ENCODE measurements at places on chromosomes 16 and 17.

DNA sequence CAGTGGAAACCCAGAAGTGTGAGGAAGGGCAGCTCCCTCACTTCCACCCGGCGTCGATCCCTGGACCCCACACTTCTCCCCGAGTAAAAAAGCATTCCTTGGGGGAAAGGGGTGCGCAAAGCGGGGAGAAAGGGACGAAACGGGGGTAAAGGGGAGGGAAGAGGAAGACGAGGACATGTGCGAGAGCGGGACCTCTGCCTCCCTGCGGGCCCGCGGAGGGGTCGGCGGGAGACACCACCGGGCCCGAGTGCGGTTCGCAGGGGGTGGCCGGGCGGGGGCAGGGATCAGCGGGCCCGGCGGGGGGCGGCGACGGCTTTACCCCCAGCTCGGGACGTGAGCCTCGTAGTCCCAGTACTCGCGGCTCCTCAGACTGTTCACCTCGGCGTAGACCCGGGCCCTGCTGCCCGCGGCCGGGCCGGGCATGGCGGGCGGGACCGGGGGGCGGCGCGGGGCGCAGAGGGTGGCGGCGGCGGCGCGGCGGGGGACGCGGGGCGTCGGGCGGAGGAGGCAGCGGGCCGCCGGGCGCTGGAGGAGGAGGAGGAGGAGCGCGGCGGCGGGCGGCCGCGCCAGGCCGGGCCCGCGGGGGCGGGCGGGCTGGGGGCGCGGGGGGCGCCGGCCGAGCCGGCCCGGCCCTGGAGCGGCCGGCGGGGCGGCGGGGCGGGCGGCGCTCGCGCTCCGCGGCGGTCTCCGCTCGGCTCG is 443 bp downstream of the CSNK2A2 start:
- DNase-seq = no peak

- DNase-seq = no peak
These were observed 20.5 kb upstream of the JPH3 start for GRCh38 chr16:87581857-87582215.

- DNase-seq = no peak
These were observed 32.5 kb downstream of the SPHK1 start for GRCh38 chr17:76416899-76417298.

DNA sequence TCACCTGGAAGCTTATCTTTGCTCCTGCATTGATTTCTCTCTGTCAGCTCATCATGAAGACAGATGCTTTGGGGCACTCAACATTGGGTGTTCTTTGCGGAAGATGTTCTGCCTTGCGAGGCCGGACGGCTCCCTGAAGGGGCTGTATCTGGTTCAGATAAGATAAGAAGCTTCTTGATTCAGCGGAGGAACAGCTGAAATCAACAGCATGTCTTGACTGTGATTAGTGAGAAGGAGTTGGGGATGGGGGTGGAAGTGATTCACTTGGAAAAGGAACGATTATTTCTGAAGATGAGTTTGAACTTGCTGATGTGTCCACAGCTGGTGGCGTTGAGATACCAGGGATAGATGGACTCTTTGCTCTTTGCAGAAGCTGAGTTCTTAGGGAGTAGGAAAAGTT is 126.9 kb upstream of the WSCD1 start:
- DNase-seq = no peak

DNA sequence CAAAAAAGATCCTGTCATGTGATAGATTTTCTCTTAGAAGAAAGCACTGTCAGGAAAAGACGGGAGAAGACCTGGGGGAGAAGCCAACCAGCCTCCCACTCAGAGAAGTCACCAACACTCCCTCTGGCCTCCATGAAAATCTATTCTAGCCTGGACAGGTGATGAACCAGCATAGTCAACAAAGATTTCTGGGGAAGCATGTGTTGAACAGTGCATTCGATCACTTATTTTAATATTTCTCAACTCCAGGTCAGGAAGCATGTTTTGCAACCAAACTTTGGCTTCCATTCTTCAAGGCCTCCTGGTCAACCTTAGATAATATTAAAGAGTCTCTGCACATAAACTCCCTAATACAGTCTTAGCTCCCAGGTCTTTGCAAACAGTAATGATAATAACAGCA is 74.7 kb upstream of the ERCC4 start:
- DNase-seq = no peak

DNA sequence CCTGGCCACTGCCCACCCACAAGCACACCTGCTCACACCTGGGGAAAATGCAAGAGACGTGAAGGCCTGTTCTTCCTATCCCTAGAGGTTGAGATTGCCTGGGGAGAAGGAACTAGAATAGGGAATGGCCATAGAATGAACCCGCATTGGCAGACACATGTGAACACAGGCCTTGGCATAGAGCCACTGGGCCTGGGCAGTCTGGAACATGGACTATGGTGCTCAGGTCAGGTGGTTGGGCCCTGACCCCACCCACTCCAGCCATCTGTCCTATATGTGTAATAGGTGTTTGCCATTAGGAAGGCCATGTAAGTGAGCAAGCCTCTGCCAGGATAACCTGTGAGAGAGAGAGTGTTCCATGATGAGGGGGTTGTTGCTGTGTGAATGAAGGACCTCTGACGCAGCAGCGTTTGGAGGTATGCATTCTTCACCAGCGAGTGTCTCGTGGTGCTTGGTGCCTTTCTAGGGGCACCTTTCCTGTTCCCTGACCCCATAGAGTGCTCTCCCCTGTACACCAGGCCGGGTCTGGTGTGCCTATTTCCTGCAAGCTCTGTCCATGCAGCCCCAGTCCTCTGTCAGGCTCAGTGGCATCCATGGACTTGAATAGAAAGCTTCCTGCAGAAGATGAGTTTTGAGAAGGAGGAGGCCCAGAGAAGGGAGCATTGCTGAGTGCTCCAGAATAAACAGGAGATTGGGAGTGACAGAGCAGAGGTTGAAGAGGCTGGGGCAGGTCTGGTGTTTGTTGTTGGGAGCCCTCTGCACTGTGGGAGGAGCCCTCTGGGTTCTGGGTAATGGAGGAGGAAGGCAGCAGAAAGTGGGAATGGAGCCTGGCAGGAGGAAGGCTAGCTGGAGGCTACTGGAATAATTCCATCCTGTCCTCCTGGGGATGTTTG is 15.6 kb downstream of the CTRL start:
- no peak for DNase-seq

- no peak for DNase-seq
These were observed 219.7 kb upstream of the HSBP1 start for GRCh38 chr16:83588070-83588469.

GRCh38 chr17:81129289-81129688 is 36.0 kb upstream of the PVALEF start:
- no peak for DNase-seq

GRCh38 chr16:26120729-26121128 is 429.0 kb downstream of the HS3ST4 start:
- no peak for DNase-seq

GRCh38 chr17:49223517-49224197 is 6.9 kb downstream of the PHOSPHO1 start:
- peak; percentile 30 for DNase-seq

DNA sequence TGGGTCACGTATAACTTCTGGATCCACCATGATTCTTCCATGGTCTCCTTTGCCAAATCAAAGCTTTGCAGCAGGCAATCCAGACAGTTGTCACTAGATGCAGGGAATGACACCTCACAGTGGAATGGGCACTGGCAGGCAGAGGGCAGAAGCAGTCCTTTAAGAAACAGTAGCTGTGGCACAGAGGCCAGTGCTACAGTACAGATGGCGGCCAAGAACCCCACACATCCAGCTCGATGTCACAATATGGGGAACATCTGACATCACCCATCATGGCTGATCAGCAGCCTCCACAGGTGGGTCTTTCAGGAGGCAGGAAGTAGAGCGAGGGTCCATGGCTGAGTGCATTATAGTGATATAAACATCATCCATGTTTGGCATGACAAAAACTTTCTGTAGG is 18.8 kb upstream of the ERN1 start:
- DNase-seq = no peak

DNA sequence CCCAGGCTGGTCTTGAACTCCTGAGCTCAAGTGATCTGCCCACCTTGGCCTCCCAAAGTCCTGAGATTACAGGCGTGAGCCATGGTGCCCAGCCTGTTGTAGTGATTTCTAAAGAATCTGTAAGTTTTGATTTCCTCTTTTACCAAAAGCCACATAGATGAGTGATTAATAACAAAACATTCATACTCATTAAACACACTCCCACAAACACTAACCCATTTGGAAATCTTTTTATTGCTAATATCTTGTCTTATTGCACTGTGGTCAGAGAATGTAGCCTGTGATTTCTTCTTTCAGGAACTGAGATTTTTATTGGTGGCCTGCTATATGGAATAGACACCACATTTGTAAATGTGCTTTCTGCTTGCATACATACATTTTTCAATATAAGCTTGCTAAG is 31.6 kb downstream of the MYH10 start:
- DNase-seq = no peak

DNA sequence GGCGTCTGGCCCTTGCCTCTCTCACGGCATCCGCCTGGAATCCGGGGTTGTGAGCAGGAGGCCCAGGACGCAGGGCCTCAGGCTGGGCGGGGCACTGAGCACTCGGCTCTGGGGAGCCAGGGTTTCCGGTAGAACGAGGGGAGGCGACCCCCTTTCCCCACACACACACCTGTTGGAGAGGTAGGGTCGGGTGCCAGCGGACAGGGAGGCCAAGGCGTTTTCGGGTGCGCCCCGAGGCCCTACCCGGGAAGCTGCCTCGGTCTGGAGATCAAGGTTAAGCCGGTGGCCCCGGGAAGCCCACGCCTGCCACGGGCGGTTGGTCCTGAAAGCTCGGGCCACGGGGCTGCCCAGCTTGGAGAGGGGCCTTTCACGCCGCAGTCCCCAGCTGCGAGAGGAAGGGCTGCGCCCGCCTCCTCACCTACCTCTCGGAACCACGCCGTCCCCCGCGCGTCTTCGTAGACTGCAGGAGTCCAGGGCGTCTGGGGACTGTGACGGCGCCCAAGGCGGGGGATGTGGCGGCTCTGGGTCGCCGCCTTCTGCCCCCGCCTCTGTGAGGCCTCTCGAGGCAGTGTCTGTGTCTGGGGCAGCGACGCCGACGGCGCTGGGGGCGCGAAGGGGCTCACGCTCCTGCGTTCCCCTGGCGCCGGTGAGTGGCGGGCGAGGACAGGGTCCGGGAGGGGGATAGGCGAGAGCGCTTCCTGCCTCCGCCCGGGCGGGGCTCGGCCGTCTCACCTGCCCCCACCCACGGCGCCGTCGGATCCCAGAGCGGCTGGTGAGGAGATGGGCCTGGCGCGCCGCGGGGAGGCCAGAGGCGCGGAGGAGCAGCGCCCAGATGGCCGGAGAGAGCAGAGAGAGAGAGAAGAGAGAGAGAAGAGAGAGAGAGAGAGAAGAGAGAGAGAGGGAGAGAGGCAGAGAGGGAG is 20.3 kb upstream of the HOXB9 start:
- no peak for DNase-seq

- no peak for DNase-seq
These were observed 237.7 kb downstream of the IRX3 start for GRCh38 chr16:54048586-54049495.

DNA sequence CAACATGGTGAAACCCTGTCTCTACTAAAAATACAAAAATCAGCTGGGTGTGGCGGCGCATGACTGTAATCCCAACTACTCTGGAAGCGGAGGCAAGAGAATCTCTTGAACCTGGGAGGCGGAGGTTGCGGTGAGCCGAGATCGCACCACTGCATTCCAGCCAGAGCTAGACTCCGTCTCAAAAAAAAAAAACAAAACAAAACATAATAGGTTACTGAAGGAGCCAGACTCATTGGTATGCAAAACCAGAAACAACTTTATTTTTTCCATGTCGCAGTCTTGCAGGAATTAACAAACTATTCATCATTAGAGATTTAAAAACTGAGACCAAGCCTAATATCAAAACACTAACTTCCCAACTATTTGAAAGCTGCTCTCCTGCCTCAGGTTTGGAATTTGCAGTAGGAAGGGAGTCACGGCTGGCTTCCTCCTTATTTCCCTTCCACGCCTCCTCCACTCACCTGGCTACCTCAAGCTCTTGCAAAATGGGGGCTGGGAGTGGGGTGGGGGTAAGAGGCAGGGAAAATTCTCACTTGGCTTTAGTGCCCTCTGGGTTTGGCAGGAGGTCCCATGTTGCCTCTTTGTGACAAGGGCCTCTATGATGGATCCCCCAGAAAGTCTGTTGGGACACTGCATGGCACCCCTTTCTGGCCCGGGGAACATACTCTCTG is 34.1 kb upstream of the MYH10 start:
- DNase-seq = no peak

- DNase-seq = no peak
These were observed 216.1 kb upstream of the PMFBP1 start for GRCh38 chr16:72388007-72388406.

DNA sequence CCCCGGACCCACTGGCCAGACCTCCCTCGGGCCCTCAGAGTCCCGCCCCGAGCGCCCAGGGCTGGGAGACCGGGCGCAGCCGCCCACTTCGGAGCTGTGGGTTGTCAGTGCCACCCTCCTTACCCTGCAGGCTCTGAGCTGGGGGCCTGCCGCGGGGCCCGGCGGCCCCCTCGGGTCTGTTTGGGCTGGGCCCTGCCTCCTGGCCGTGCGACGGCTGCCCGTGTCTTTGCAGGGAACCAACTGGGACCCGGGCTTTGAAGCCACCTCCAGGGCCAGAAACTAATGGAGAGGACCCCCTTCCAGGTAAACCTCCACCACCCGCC is 443 bp downstream of the TEDC2 start:
- no peak for DNase-seq

GRCh38 chr17:3683054-3683511 is 12.9 kb downstream of the P2RX5 start:
- peak; percentile 33 for DNase-seq

DNA sequence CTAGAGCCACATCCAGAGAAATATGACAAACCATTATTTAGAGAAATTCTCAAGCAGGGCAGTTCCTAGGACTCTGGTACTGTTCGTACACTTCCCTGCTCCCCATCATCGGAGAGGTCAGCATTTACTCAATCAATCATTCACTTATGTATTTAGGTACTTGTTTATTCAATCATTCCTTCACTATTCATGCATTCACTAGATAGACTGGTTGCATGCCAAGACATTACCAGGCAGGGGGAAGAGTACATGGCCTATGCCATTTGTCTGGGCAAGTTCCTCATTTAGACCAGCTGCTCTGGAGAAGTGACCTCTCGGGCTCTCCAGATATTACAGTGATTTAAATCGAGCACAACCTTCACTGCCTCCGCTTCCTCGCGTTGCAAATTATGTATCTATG is 603.4 kb downstream of the KCNJ2 start:
- no peak for DNase-seq

DNA sequence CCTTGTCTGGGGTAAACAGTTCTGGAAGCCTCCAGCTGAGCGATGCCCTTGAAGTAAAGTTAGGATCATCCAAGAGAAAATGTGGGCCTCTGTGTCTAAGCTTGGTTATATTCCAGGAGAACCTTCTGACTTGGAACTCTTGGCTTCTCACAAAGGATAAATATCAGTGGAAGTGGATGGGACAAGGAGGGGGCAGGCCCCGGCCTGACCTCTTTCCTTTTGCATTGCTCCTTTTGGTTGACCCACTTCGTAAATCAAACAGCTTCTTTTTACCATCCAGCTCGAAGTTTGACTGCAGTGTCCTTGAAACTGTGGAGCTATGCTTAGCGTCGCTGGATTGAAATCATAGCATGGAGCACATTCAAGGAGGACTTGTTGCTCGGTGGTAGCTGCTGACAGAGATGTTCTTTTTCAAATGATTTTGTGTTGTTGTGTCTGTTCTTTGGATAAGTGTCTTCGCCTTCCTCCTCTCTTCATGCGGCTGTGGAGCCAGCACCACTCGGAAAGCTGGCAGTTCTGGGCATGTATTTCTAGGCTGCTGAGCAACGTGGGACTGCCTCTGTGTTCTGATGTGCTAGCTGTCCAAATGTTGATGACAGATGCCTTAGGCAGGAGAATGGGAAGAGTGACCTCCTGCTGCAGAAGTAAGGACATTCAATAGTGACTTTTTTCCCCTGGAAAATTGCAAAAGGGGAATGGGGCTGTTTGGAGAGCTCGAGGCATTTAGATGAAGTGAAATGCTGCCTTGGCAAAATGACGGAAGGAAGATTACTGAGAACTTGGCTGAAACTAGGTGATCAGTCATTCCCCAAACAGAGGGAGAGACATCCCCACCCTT is 4.5 kb downstream of the MINK1 start:
- DNase-seq = no peak
